ENCODE measurements at places on chromosomes 6 and 20.

- DNase-seq: no peak
These were observed 3.7 kb upstream of the CST11 start for GRCh38 chr20:23456409-23456808.

GRCh38 chr6:99270826-99271225 is 78.6 kb downstream of the FAXC start:
- no peak for DNase-seq

DNA sequence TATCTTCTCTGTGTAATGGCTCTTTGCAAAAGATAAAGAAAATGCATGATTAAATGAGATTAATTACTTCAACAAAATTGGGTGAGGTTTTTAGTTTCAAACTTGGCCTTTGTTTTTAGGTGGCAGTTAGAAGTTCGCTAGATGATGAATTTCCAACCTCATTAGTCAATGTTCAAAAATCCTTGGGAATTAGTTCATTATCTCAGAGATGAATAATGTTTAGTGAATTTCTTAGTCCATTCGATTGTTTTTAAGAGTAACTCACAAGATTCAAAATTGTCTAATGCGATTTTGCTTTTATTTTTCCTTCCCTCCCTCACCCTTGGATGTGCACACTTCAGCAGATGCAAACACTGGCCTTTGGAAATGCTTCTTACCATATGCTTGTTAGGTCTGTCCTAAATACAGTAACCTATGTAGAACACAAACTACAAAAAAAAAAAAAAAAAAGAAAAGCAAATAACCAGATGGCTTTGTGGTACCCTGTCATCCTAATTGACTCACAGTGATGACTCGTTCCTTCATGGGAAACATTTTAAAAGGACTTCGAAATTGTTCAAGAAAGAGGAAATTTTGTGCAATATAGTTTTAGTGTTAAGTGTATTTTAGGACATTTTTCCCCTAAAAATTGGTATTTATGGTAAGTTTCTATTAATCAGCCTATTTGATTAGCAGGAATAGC is 66.7 kb downstream of the FAM229B start:
- no peak for DNase-seq

DNA sequence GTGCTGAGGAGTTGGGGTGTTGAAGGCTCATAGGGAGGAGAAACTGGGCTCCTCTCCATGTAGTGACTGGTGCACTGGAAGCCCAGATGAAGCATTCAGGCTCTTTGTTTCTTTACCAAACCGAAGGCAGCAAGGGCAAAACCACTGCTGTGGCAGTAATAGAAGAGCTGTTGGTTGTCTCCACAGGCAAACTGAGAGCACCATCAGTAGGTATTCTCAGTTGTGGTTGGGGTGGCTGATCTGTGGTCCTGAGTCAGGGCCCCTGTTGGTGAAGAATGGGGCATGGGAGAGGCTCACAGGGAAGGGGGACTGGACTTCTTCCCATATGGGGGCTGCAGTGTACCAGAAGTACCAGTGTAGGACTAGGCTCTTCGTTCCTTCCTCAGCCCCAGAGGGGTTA is 460.2 kb upstream of the IMPG1 start:
- no peak for DNase-seq

DNA sequence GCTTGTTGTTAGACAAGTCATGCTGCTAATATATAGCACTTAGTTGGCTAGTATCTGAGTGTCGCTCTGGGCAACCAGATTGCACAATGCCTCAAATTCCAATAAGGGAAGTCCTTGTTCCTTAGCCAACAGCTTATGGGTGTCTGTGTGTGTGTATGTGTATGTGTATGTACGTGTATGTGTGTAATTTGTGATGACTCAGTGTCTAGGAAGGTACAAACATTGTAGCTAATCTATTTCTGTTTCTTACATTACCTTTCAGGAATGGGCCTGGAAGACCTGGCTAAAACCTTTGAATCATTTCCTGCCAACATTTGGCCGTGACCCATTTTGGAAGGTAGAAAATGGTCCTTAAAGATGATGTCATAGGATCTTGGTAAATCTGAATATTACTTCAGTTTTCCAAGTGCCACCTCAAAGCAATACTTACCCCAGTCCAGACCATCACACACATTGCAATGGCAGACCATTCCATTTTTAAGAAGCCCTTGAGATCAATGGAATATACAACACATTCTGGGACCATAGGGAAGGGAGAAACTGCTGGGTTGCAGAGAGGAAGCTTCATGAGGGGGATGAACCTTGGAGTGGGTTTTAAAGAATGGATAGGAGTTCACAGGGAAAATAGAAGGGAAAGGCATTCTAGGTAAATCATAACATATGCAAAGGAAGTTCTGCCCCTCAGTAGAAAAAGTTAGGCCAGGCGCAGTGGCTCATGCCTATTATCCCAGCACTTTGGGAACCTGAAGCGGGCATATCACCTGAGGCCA is 25.1 kb downstream of the NEDD9 start:
- no peak for DNase-seq

- no peak for DNase-seq
These were observed 474 bp downstream of the TSBP1 start for GRCh38 chr6:32371229-32371628.

DNA sequence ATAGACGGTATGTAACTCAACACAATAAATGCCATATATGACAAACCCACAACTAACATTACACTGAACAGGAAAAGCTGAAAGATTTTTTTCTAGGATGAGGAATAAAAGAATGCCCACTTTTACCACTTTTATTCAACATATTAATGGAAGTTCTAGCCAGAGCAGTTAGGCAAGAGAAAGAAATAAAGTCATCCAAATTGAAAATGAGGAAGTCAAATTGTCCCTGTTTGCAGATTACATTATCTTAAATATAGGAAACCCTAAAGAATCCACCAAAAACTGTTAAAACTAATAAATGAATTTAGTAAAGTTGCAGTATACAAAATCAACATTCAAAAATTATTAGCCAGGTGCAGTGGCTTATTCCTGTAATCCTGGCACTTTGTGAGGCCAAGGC is 24.6 kb upstream of the ADGB start:
- no peak for DNase-seq

DNA sequence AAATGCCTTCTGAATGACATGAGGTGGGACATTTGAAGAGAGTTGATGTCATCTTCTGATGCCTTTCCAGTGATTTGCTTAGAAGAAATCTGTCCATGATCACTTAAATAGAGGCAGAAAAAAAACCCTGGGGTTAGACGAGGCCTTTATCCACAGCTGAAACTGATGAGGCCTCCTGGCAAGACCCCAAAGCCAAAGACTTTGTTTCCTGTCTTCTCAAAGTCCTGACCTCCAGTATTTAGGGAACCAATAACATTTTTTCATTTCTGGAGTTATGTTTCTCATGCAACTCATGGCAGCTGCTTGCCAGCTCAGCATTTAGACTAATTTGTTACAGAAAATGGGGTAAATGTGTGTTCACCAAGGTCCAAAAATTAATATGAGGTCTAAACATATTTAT is 248.0 kb upstream of the PRDM1 start:
- no peak for DNase-seq

DNA sequence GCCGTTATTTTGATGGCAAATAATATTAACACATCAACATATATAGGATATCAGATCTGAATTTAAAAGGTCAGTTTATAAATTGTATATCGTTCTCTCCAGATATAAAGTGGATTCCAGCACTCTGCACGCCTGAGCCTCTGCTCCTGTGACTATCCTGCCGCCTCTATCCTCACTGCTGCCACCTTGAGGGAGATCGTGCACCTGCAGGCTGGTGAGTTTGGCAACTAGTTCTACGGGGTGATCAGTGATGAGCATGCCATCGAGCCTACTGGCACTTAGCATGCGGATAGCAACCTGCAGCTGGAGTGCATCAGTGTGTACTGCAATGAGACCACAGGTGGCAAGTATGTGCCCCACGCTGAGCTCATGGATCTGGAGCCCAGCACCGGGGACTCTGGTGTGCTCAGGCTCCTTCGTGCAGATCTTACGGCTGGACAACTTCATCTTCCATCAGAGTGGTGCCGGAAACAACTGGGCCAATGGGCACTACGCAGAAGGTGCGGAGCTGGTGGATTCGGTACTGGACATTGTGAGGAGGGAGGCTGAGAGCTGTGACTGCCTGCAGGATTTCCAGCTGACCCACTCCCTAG is 84.9 kb downstream of the FBXO5 start:
- no peak for DNase-seq

DNA sequence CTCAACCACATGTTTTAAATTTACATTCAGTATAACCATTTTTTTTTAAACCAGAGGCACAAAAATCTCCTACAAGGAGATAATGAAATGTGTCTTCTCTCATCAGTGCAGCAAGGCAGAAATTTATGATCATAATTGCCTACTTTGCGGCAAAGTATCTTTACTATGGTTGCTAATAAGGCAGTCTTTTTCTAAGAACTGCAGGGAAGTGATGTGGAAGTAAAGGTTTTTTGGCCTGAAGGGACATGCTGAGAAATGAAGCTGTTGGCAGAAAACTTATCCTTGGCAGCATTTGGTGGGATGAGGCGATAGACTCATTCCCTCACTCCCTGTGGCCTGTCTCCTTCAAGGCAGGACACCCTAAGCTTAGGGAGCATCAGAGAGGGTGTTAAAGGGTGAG is 48.7 kb downstream of the SCGN start:
- no peak for DNase-seq

DNA sequence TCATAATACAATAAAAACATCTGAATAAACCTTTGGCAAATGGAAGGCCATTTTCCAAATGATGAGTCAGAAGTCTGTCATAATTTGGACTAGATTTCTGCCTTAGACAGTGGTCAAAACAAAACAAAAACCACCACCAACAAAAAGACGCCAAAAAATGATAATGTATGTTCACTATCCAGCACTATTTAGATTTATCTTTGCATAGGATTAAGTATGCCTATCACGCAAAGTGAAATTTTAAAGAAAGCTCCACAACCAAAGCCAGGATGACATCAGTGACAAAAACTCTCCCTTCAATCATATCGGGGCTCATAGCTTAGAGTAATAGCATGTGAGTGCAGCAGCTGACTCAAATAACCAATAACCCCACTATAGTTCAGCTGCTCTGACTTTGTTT is 201.9 kb downstream of the MOXD1 start:
- DNase-seq: no peak

- DNase-seq: no peak
These were observed 54.0 kb downstream of the PHACTR2 start for GRCh38 chr6:143731789-143732188.

GRCh38 chr6:119346450-119346849 is 3.1 kb downstream of the MAN1A1 start:
- DNase-seq: no peak

Measured in chondrocyte (in vitro differentiated cells).